ENCODE measurements at places on chromosomes 12 and 14.

DNA sequence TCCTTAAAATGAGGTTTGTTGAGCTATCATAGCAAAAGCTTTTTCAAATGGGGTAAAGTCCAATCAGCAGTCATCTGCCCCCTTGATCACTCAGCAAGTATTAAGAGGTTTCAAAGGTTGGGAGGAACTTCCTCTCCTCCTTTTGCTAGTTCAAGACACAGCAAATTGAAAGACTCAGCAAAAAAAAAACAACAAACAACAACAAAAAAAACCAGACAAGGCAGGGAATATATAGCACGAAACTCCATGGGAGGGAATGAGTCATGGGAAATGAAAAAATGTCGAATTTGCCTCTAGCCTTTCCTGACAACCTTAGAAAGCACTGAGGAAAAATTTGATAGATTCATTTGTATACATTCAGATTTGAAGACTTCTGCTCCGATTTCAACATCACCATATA lies 1.6 kb upstream of the SLC7A8 start:
- no peak for DNase-seq

DNA sequence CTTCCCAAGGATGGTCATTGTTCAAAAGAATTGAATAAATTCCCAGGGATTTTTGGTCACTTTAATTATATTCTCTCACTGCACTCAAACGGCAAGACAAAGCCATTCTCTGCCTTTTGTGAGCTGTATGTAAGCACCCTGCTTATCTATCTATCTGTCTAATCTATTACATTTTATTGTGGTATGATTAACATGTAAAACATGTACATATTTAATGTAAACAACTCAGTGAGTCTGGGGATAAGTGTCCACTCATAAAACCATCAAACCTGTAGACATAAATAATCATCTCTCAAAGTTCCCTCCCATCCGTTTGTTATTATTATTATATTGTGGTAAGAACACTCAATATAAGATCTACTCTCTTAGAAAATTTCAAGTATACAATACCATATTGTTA lies 167.1 kb downstream of the CAND1 start:
- DNase-seq: no peak

DNA sequence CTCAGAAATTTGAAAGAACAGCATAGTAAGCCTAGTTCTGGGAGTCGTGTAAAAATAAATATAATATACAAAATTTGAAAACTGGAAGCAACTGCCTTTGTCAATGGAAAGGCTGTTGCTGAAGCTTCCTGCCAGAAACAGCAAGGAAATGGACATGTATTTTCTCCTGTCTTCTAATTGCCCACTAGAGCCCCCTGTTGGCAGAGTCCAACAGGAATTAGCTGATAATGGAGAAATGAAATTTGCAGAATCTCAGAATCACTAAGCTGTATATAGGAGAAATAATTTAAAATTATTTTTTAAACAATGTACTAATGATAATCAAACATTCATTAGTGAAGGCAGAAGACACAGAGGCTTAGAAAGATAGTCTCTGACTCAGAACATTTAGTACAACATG lies 414.8 kb downstream of the SLC6A15 start:
- no peak for DNase-seq

DNA sequence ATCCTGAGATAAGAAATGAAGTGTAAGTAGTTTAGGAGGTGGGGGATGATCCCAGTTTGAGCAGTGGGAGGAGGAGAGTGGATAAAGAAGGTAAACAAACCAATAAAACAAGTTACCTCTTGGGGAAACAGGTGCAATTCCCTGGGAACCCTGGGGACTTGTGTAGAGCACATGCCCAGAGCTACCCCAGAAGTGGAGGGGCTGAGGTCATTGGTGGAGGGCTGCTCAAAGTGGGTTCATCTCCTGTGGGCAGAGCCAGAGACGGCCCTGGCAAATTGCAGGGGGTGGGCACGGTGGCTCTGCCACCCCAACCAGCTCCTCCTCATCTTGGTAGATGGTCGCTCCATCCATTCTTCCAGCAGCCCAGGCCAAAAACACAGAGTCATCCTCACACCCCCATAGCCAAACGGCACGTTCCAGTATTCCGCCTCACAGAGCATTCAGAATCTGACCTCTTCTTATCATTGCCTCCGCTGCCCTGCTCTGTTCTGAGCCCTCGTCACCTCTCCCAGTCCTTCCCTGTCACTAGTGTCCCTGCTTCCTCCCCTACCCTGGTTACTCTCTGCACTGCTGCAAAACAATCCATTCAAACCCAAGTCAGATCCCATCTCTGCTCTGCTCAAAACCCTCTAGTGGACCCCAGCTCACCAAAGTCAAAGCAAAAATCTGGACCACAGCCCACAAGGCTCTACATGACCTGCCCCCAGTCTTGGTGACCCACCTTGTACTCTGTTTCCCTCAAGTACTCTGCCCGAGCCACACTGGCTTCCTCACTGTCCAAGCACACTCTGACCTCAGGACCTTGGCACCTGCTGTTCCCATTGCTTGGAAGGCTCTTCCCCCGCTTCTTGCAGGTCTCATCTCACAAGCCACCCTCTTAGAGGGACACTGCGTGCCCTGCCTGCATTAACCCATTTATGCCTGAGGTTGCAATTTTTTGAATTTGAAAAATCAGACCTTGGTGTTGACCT lies 5.5 kb downstream of the CYP46A1 start:
- DNase-seq: no peak

DNA sequence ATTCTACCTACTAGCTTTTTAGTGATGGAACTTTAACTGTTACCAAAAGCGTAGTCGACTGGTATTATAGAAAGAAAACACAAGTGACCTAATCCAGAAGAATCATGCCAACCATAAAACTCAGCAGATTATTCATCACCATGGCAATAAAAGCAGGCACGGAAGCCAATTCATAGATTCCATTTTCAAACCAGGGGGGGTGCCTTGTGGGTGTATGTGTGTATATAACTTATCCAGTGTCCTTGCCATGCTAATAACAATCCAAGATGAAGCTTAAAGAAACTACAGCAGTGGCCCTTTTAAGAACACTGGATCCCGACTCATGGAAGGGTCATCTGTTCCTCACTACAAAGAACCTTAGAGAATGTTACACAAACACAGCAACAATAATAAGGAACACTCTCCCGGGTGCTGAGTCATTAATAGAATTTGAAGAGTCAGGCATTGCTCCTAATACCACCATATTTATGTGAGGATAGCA lies 61.0 kb downstream of the EPS8 start:
- DNase-seq: no peak

- no peak for DNase-seq
Observed at GRCh38 chr12:52615912-52616311, 2.4 kb downstream of the KRT73 start.

DNA sequence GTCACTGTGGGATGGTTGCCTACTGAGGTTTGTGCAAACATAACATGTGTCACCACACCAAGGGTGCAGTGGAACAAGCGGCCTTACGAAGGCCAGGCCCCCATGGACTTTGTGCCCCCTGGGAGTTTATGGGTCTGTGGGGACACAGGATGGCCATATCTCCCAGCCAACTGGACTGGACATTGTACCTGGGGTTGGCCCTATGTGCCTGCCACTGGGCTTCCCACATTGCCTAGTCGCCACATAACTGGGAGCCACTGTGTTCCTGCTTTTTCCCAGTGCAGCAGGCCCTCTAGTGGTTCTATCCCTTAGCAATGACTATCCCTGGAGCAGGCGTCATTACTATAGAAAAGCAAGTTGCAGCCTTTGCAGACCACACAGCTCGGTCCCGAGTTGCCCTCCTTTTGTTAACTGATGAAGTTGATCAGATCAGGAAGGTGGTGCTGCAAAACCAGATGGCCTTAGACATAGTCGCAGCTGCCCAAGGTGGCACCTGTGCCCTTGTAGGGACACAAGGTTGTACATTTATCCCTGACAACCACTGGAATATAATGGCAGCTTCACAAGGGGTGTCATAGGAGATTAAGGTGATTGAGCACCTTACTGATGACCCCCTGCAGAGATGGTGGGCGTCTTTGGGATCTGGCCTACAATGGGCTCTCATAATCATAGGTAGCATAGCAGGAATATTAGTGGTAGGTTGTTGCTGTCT lies 15.2 kb upstream of the RNASE12 start:
- DNase-seq: no peak

- no peak for DNase-seq
Observed at GRCh38 chr12:54036620-54037359, 3.9 kb downstream of the HOXC5 start.

DNA sequence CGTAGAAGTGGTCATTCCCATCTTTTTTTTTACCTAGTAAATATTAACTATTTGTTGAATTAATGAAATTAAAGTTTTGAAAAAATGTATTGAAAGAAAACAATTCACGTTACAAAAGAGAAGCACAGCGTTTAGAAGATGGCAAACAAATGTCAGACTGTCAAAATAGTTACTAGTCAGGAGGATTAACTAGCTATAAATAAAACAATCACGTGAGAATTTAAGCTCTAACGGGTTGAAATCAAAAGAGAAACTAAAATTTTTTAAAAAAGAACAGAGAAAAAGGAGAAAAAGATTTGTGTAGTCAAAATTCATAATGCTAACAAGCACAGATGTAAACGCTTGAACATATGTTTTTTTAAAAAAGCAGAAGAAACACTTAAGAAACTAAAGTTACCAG lies 26.4 kb downstream of the DDHD1 start:
- DNase-seq: no peak

GRCh38 chr12:132354982-132355680 lies 25.7 kb upstream of the GALNT9 start:
- no peak for DNase-seq

GRCh38 chr14:55889124-55889523 lies 229.1 kb upstream of the PELI2 start:
- DNase-seq: no peak

GRCh38 chr14:70699646-70700045 lies 57.9 kb downstream of the TTC9 start:
- no peak for DNase-seq

DNA sequence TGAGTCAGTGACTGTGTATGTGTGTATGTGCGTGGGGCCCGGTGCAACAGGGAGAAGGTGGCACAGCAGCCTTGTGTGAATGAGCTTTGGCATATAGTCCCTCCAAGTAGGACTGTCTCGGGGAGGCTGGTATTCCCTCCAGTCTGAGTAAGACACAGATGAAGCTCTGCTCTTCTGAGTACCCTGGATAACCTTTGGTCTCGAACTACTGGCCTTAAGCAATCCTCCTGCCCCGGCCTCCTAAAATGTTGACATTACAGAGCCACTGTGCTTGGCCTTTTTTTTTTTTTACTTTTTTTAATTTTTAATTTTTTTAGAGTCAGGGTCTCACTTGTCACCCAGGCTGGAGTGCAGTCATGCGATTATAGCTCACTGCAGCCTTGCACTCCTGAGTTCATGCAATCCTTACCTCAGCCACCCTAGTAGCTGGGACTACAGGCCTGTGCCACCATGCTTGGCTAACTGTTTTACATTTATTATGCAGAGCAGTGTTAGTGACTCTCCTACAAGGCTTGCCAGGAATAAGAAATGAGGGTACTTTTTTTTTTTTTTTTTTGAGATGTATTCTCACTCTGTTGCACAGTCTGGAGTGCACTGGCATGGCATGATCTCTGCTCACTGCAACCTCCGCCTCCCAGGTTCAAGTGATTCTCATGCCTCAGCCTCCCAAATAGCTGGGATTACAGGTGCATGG lies 9.4 kb upstream of the DAZAP2 start:
- DNase-seq: no peak

GRCh38 chr14:79643132-79643531 lies 568.2 kb downstream of the DIO2 start:
- DNase-seq: no peak

DNA sequence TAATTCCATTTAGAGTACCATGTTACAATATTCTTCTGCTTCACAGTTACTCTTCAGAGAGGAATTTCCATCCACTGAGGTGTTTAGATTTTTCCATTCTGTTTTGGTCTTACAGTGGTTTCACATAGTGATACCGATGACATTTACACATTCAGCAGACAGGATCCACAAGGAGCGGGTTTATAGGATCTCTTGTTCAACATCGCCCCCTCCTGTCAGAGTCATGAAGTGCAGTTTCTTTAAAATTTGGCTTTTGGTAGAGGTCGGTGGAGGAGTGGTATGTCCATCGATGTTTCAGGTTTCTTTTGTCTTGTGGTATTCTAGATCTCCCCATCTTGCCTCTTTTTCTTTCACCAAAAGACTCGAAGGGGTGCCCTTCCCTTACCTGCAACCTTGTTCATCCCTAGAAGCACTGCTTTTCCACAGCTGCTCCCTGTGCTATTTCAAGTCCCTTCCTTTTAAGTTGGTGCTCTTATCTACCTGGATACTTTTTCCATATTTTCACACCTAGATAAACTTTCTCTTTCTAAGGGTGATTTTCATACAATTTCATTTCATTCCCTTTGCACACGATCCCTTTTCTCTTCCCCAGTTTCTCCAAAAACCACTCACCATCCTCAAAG lies 181.3 kb downstream of the ITPR2 start:
- DNase-seq: no peak

DNA sequence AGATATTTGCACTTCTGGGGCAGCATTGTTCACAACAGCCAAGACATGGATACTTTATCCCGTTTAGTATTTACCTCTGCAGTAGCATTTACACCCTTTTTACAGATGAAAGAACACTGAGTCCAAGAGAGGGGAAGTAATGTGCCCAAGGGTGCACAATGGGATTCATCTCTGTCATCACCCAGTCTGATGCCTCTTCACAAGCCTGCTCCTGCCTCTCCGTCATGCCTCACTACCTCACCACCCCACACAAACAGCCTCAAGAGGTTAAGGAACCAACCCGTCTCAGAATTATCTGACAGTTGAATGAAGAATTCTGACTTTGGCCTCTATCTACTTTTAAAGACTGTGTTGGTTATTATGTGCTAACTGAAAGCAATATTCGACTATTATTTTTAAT lies 368.4 kb downstream of the ATP23 start:
- no peak for DNase-seq

GRCh38 chr12:64007853-64008252 lies 163.4 kb downstream of the SRGAP1 start:
- DNase-seq: no peak

- DNase-seq: no peak
Observed at GRCh38 chr12:122125452-122126341, 47.1 kb downstream of the MLXIP start.

- no peak for DNase-seq
Observed at GRCh38 chr12:101671833-101672232, 25.6 kb upstream of the CHPT1 start.

DNA sequence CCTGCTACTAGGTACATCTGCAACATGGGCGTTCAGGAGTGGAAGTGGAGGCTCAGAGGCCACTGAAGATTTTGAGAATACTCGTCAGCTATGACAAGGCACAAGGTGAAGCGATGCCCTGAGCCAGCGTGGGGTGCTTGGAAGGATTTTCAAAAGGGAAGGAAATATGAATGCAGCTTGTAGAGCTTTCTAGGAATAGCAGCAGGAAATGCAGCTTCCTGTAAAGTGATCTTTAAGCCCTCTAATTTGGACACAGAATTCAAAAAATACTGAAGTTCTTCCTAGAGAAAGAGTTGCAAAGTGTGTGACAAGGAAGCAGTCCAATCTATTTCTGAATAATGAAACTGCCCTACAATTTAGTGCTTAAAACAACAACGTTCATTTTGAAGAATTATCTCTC lies 13.2 kb upstream of the C1S start:
- DNase-seq: no peak

GRCh38 chr12:3103806-3104205 lies 26.6 kb downstream of the TSPAN9 start:
- no peak for DNase-seq

- no peak for DNase-seq
Observed at GRCh38 chr14:55122440-55122986, 6.5 kb upstream of the LGALS3 start.

- DNase-seq: no peak
Observed at GRCh38 chr12:71840231-71840847, 780 bp downstream of the TBC1D15 start.
